ENCODE measurements at places on chromosomes 12 and 14.

GRCh38 chr14:31752867-31753661 lies 191.9 kb downstream of the NUBPL start:
- no peak for DNase-seq

DNA sequence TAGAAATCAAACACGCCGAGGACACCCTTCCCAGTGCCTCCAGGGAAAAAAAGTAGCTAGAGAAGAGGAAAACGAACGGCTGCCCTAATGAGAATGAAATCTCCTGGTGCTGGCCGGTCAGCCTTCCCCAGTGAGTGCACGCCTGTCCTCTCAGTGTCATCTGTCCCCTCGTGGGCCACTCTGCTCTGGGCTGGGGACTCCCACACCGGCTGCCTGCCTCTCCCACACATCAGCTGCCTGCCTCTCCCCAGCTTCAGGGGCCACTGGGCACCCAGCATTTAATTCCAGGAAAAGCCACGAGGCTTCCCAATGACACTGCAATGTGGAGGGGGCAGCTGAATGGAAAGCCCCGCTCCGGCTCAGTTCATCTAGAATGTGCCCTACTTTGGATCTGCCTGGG lies 59.0 kb downstream of the CCDC85C start:
- no peak for DNase-seq

DNA sequence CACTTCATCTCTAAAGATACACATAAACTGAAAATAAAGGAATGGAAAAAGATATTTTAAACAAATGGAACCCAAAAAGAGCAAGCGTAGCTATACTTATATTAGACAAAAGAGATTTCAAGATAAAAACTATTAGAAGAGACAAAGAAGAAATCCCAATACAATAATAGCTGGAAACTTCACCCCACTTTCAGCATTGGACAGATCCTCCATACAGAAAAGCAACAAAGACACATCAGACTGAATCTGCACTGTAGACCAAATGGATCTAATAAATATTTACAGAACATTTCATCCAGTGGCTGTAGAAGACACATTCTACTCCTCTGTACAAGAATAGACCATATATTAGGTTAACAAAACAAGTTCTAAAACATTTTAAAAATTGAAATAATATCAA lies 117.6 kb upstream of the PDE3A start:
- DNase-seq = no peak

DNA sequence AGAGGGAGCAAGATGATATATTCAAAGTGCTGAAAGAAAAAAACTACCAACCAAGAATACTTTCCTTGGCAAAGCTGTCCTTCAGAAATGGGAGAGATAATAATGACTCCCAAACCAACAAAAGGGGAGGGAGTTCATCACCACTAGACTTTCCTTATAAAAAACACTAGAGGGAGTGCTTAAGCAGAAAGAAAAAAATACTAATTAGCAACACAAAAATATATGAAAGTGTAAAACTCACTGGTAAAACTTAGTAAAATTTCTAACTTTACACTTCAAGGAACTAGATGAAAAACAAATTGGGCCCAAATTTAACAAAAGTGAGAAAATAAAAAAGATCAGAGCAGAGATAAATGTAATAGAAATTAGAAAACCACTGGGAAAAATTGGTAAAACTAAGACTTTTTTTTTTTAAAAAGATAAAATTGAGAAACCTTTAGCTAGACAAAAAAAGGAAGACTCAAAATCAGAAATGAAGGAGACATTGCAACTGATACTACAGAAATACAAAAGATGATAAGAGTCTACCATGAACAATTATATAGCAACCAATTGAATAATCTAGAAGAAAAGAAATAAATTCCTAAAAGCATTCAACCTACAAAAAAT lies 60.4 kb upstream of the FAR2 start:
- DNase-seq = no peak

GRCh38 chr12:7645395-7646177 lies 20.1 kb downstream of the APOBEC1 start:
- DNase-seq = peak; percentile 24

GRCh38 chr12:58961906-58962305 lies 41.6 kb upstream of the LRIG3 start:
- DNase-seq = peak; percentile 22

DNA sequence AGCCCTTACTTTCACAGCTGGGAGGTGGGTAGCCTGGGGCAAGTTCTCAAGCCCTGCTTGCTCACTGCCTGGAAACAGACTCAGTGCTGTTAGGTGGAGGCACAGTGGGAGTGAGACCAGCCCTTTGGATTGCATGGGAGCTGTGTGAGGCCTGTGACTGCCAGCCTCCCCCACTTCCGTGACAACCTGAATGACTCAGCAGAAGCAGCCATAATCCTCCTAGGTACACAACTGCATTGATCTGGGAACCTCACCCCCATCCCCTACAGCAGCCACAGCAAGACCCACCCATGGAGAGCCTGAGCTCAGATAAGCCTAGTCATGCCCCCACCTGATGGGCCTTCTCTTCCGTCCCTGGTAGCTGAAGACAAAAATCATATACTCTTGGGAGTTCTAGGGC lies 26.4 kb downstream of the ALG10 start:
- DNase-seq = no peak

DNA sequence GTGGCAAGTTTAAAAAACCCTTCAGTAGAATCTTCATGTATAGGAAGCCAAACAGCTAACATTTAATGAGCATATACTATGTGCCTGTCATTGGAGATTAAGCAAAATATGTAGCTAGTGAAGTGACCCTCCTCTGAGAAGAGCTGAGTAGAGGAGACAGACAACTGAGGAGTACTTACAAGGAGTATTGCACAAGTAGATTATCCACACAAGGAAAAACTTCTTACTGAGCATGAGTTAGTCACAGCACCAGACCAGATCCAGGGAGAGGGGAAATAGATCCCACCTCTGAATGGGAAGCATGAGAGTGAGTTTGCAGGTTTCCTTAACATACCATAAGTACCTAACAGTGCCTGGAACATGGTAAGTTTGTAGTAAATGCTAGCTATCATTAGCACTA lies 33.0 kb downstream of the FRMD6 start:
- DNase-seq = no peak

DNA sequence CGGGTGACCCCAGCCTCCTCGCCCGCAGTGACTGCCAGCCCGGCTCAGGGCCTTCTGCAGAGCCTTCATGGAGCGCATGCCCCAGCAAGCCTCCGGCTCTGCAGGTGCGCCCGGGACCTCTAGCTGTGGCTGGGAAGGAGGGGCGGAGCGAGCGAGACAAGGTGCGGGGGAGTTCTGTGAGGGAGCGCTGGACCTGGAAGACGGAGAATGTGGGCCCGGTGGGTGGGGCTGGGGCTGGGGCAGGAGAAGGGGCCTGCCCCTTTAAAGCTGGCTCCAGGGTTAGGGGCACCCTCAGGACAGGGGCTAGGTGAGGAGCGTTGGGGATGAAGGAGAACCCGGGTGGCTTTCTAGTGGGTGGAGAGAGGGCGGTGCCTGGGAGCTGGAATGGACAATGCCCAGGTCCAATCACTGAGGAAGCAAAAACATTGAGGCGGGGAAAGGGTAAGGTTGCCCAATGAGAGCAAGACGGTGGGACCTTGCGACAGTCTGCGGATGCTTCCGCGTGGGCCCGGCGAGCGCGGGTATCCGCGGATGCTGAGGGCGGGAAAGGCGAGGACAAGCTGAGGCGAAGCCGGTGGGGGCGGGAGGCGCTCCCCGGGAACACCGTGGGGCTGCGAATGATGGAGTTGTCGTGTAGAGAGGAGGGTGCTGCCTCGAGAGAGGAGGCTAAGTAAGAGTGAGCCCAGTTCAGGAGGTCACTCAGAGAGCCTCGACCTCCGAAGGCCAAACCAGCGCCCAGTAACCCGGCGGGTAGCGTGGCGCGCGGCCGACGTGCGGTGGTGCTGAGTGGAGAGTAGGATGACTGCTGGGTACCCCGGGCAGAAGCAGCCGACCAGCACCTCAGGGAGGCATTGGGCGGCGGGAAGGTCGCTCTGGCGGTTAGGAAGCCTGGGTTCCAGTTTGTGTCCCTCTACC lies at the start of gene GLS2:
GLS2 (minus strand) TSS at position 121 of the 915 bp plus-strand sequence; CDS start at position 78, 43 bp downstream.
- DNase-seq = peak; percentile 48

GRCh38 chr12:109630815-109631214 lies 57.2 kb downstream of the MVK start:
- no peak for DNase-seq

Measured in fibroblast of skin of left quadriceps (primary cell).